ENCODE measurements at places on chromosomes 4 and X.
A peak's percentile ranks its signal among the peaks of the same experiment; 100 is the strongest.

DNA sequence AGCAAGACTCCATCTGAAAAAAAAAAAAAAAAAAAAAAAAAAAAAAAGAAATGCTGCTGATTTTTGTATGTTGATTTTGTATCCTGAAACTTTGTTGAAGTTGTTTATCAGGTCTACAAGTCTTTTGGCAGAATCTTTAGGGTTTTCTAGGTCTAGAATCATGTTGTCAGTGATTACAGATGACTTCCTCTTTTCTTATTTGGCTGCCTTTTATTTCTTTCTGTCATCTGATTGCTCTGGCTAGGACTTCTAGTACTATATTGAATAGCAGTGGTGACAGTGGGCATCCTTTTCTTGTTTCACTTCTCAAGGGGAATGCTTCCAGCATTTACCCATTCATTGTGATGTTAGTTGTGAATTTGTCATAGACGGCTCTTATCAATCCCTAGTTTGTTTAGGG is 334.4 kb downstream of the SPRY1 start:
- no peak for DNase-seq

DNA sequence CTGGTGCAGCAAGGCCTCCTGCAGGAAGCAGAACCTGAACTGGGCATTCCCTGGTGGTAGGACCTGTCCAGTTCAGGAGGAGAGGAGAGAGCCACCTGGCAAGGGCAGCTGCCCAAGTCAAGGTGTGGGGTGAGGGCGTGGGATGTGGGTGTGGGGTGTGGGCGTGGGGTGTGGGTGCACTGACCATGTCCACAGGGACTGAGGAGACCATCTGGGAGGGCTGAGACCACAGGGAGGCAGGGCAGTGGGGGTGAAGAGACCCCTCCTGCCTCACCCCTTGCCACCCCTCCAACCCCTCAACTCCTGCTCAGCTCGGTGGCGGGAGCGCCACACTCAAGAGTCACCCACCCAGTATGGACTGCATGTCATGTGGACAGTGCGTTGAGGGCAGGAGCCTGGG is 117.9 kb downstream of the CPZ start:
- DNase-seq, result no peak

GRCh38 chrX:112834031-112834845 is 6.4 kb downstream of the AMOT start:
- no peak for DNase-seq

GRCh38 chr4:16289897-16290554 is 63.8 kb upstream of the TAPT1 start:
- peak; percentile 35 for DNase-seq

- DNase-seq, result no peak
Measured at GRCh38 chr4:102501447-102501696, 213 bp downstream of the NFKB1 start.

GRCh38 chrX:70039758-70040157 is 10.0 kb downstream of the AWAT2 start:
- DNase-seq, result no peak

DNA sequence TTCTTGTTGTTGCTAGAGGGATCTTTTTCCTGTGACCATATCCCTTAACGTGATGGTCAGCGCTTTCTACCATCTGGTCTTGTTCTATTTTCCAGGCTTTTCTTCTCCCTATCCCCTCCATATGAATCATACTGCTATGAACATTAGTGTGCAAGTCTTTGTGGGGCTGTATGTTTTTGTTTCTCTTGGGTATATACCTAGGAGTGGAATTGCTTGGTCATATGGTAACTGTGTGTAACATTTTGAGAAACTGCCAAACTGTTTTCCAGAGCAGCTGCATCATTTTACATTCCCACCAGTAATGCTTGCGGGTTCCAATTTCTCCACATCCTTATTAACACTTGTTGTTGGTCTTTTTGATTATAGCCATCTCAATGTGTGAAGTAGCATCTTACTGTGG is 121.4 kb downstream of the SPRY1 start:
- DNase-seq, result no peak

- no peak for DNase-seq
Measured at GRCh38 chrX:27591938-27592337, 1.8 kb downstream of the DCAF8L2 start.

DNA sequence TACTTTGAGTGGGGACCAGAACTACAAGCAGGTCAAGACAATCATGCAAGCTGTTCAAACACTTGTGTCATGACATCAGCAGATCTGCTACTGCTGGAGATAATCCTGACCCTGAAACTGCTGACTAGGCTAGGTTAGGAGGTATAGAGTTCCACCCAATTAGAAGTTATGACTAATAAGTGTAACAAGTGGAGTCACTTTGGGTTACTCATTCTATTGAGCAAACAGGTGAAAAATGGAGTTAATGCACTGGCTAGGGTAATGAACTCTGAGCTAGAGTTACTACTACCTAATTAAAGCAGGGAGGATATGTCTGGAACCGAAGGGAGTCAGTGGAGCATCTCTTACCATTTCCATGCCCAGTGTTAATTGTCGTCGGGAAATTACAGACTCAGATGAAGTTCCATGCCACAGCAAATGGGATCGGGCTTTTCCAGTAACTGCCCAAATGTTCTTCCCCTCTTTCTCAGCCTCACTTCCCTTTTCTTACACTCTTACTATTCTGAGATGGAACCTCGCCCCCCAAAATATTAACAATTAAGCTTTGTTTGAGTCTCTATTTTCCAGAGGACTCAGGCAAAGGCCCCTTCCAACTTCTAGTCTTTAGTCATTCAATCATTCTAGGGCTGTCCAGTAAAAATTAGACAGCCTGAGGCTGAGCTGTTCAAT is 19.8 kb upstream of the MANBA start:
- DNase-seq, result no peak

GRCh38 chr4:86910820-86911684 is 18.8 kb upstream of the C4orf36 start:
- no peak for DNase-seq

DNA sequence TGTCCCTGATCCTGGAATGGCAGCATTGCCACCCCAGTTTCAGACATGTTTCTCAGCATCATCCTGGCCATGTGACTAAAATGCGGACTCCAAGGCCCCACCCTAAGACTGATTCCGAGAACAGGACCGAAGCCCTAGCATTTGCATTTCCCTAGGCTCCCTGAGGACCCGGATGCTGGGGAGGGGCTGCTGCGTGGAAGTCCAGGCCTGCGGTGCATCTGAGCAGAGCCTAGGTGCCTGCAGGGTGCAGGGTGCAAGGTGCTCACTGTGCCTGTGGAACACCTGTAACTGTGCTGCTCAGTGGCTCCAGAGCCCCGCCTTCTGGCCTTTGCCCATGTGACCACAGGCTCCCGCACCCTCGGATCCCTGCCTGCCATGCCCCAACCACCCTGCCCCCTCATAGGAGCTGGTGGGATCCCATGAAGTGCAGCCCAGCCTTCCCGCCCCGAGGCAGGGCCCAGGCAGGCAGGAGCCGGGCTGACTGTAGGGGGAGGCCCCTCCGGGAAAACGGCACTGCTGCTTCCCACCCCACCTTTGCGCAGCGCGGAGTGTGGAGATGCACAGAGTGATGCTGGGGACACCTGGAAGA is 14.9 kb downstream of the PNMA6F start:
- no peak for DNase-seq

DNA sequence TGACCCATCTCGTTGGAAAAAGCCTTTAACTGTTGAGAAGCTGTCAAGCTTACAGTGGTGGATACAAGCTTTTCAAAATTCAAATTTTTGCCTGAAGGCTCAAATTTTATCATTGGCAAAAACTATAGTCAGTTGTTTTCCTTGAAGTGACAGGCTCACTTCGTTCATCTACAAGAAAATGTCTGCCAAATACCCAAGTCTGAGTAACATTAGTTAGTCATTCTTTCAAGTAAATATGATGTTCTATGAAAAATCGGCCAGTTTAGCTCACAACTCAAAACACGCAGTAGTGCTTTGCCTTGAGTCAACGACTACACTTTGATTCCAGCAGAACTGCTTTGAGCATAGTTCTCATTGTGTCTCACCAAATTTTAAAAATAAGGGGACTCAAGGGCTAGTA is 170.3 kb upstream of the MAMLD1 start:
- DNase-seq, result no peak

GRCh38 chr4:99715286-99715685 is 57.7 kb upstream of the C4orf54 start:
- no peak for DNase-seq

DNA sequence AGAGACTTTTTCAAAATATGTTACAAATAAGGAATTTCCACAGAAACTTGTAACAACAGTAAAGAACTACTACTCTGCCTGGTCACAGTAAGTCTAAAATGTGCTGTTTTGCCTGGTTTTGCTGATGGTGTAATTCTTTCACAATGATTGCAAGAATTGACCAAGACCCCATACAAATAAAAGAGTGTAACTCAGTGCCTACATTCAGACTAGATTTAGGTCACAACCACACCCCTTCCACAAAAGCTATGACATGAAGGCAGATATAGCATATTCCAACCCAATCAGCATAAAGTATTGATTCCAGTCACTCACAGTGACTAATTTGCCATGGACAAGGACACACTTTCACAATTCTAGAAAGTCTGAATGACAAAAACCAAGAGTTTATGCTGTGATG is 53.7 kb upstream of the TMPRSS11F start:
- no peak for DNase-seq

GRCh38 chr4:156889616-156890594 is 81.7 kb downstream of the PDGFC start:
- DNase-seq, result peak; percentile 18

DNA sequence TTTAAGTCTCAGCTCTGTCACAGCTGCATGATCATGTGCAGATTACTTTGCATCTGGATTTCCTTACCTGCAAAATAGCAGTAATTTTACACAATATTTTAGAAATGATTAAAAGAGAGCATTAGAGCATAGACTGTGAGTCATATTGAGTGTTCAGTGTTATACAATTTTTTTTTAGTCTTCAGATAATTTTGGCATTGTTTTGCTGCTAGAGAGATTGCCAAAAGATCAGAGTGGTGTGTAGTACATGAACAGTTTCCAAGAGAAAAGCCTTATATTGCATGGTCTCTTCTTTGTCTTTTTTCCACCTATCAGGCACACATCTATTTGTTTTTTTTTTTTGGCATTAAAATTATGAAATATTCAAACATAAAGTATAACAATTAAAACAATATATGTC is 209.6 kb upstream of the TLL1 start:
- no peak for DNase-seq

DNA sequence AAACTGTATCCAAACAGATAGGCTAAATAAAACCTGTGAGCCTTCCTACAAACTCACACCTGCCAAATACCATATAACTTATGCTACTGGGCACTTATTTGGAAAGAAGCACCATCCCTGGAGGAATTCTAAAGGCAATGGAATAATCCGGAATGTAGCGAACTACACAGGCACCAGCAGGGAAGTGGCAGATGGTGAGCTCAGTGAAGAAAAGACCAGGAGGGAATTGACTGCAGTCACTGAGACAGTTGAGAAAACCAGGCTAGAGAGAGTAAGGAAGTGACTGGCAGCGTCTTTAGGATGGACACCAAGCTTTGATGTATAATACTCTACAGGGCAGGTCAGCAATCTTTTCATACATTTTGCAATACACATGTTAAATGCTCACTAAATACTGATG is 16.3 kb downstream of the NDNF start:
- DNase-seq, result no peak

DNA sequence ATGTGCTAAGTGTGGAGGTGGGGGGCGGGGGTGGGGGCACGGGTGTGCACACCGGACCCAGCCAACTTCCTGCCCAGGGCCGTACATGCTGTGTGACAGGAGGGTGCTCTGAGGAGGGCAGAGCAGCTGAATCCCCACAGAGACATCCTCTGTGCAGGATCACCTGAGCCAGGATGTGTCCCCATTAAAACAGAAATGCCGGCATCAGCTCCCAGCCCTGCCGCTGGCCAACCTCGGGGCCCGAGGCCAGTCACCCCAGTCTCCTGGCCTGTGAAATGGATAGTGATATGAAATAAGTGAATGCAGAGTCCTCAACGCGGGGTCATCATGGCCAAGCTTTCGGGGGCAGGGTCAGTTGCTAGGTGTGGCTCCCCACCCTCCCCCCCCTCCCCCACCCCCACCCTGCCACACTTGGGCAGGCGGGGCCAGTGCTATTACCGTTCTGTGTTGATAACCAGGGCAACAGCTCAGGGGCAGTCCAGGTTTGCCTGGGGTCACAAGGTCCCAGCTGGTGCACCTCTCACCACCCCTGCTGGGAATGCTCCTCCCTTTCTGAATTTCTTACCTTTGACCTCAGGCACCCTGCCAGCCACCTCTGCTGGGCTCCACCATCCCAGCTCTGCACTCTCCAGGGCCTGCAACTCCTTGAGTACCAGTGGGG is 227.2 kb upstream of the PSAPL1 start:
- DNase-seq, result no peak

DNA sequence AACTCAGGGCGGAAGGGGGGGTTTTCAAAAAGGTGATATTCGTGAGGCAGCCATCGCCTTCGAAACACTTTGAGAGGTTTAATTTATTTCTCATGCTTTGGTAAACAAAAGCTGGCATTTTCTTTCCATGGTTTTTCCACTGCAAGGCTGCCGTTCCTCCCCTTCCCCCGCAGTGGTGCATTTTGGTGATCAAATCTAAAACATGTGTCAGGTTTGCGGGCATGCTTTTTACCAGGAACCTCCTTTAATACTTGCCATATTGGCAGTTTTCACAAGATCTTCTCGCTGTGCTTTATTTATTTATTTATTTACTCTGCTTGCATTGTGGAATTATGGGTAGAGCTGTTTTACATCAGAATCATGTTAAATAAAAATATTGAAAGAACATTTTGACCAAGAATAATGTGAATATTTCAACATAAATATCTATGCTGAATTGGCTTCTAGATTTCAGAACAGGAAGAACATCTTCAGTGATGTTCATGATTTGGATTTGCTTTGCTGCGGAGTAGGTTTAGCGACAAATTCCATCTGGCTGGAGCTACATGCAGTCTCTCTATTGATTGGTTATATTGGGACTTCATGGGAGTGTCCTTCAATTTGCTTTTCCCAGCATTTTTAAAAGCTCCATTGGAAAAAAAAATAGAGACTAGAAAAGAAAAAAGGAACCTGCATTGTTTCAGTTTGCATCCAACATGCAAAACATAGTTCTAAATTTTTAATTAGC is 54.4 kb downstream of the STOX2 start:
- no peak for DNase-seq

DNA sequence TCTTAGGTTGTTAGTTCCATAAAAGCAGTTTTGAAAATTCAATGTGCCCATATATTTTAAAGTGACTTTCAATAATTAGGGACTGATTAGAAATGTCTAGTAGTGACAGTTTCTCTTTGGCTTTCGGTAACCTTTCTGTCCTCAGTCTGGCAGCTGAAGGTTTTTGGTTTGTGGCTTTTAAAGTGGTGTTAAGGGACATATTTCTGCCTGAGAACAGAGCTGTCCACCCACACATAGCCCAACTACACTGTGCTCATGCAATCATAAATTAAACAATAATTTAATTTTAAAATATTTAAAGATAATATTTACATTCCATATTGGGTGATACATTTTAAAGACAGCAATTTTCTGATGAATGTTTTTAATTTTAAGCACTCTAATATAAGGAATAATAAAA is 335.0 kb upstream of the TENM3 start:
- DNase-seq, result no peak

- DNase-seq, result peak; percentile 40
Measured at GRCh38 chr4:4677556-4678522, 136.0 kb upstream of the STX18 start.
